ENCODE measurements at places on chromosomes 2 and 18.

GRCh38 chr2:224404796-224405195 is 2.9 kb upstream of the FAM124B start:
- no peak for DNase-seq

DNA sequence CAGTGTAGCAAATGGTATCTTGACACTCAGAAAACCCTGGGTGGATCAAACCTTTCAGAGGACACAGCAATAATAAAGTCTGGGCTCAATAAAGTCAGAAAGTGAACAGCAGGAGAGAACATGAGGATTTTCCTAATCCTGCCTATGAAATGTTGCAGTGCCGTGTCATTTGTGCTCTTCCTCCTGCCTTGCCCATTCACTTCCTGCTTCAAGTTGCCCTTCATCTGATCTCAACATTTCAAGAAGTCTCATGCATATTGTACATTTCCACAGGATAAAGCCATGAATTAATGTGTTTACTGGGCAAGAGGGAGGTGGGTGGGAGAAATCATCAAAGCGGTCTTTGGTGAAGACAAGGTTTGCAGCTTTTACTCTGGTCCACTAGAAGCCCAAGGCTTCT is 51.1 kb upstream of the STPG4 start:
- no peak for DNase-seq

- no peak for DNase-seq
Observed at GRCh38 chr2:47193607-47194006, 38.5 kb upstream of the STPG4 start.

- DNase-seq, result no peak
Observed at GRCh38 chr2:226862623-226863022, 26.8 kb downstream of the RHBDD1 start.

GRCh38 chr2:111189106-111189505 is 68.4 kb downstream of the BCL2L11 start:
- DNase-seq, result no peak

DNA sequence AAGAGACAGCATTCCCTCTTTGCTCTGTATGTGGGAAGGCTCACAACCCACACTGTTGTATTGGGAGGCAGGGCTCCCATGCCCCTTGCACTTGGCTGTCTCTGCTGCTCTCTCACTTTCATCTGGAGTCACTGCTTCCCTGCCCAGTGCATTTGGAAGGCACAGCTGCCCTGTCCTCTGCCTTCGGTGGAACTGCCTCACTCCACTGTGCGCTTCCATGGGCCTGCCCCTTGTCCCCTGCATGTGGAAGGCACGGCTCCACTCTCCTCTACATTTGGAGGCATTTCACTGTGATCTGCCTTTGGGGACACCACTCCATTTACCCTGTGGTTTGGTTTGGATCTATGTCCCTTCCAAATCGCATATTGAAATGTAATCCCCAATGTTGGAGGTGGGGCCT is 9.1 kb upstream of the PROM2 start:
- no peak for DNase-seq

DNA sequence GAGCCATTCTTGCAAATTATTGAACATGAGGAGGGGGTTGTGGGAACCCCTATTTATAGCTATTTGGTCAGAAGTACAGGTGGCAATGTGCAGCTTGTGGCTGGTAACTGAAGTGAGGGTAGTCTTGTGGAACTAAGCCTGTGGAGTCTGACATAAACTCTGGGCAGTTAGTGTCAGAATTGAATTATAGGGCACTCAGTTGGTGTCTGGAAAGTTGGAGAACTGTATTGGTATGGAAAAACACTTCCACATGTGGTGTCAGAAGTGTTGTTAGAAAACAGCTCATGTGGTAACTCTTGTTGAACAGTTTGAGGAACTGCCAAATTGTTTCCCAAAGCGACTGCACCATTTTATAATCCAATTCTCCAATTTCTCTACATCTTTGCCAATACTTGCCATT is 7.5 kb downstream of the RALBP1 start:
- DNase-seq, result no peak

GRCh38 chr2:119862127-119862889 is 102.6 kb downstream of the PTPN4 start:
- DNase-seq, result no peak

DNA sequence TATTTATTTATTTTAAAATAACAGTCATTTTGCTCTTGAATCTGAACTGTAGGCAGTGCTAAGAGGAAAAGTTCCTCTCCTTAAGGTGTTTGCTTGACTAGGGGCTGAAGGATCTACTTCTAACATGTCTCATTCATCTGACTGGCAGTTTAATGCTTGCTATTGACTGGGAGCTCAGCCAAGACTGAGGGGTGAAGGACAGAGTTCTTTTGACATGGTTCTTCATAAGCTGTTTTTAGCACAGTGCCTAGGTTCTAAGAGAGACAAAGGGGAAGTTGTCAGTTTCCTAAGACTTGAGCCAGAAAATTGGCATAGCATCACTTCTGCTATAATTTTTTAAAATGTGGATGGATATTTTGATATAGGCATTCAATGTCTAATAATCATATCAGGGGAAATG is 73.0 kb downstream of the COMMD1 start:
- no peak for DNase-seq
